Fibroblast of upper back skin (primary cell): ENCODE measurements at places on chromosomes 1 and 21.

GRCh38 chr21:36040389-36040788 lies 19.9 kb downstream of the SETD4 start:
- no peak for DNase-seq

DNA sequence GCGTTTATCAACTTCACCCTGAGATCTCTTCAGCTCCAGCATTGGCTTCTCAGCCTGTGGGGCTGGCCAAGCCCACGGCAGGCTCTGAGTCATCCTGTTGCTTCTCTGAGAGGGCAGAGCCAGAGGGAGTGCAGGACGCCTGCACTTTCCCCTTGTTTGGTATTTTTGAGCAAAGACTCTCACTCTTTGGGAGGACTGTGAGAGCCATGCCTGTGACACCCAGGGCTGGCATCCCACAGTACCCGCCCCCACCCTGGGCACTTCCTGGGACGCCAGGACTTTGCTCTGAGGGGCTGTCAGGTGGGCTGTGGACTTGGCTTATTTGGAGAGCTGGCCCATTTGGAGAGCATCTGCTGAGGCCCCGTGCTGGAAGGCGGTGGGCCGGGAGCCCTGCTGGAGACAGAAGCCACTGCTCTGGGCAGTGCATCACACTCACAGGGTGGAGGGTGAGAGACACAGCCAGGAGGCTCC lies 37.4 kb downstream of the VANGL1 start:
- DNase-seq, result peak; percentile 68

GRCh38 chr21:33231526-33231925 lies 1.8 kb downstream of the IFNAR2 start:
- no peak for DNase-seq

DNA sequence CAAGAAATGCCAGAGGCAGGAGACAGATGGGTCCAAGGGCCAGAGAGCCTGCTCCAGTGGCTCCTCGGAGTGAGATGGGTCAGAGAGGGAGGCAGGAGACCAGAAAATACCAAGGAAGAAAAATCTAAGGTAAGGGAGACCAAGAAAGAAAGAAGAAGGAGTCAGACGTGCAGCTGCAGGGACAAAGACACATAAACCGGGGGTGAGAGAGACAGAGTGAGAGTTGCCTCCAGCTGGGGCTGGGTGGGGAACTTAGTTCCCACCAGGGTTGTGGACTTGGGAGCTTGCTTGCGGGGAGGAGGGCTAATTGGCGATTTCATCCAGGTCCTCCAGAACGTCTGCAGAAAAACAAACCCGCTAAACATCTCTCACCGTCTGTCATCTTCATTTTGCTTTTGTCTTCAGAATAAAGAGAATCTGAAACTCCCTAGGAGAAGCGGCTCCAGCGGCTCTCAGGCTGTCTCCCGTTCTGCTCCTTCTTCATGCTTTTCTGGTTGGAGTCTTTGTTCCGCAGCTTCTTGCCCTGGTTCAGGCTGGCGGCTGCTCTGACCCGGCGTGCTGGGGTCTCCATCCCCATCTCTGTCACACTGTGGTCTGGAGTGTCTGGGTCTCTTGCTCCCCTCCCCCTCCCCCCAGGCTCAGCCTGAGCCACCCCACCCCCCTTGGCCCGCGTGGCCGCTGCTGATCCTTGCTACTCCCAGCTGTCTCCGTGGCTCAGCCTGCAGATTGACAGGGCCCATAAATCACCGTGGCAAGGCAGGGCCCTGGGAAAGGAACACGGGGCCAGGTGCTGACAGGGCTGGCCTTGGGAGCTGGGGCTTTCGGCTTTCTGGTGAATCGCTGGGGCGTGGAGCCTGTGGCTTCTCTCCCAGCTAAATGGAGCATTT lies 66.6 kb downstream of the UBIAD1 start:
- no peak for DNase-seq

GRCh38 chr1:186144505-186144904 lies 230.5 kb downstream of the TPR start:
- no peak for DNase-seq

DNA sequence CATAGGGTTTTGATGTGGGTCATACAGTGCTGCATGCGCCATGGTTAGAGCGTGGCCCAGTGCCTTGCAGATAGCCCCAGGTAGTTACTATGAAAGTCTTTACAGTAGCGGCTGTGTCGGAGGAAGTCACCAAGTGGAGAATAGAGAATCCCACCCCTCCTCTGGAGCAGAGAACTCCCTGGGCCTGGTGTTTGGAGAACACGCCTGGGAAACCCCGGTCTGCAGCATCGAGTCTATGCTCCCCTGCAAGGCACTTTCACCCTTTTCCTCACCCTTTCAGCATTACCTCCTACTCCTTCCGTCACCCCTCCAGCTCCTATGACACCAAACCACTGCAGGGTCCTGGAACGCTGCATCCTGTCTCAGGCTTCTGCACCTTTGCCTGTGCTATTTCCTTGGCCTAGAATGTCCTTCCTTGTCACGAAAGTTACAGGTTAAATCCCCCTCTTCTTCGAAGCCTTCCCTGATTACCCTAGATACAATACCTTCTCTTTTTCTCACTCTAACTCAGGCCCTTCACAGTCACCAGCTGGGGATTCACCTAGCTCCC lies 2.7 kb upstream of the SLC1A7 start:
- DNase-seq, result no peak

GRCh38 chr1:230220478-230220877 lies 153.4 kb downstream of the GALNT2 start:
- no peak for DNase-seq

DNA sequence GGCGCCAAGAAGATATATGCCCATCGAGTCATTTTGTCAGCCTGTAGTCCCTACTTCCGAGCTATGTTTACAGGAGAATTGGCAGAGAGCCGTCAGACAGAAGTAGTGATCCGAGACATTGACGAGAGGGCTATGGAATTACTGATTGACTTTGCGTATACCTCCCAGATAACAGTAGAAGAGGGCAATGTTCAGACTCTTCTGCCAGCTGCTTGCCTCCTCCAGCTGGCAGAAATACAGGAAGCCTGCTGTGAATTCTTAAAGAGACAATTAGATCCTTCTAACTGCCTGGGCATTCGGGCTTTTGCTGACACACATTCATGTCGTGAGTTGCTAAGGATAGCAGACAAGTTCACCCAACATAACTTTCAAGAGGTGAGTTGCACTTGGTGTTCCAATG lies 19.1 kb downstream of the KLHL20 start:
- DNase-seq, result no peak

- no peak for DNase-seq
These were observed 99.2 kb downstream of the PLPPR4 start for GRCh38 chr1:99363531-99363930.

DNA sequence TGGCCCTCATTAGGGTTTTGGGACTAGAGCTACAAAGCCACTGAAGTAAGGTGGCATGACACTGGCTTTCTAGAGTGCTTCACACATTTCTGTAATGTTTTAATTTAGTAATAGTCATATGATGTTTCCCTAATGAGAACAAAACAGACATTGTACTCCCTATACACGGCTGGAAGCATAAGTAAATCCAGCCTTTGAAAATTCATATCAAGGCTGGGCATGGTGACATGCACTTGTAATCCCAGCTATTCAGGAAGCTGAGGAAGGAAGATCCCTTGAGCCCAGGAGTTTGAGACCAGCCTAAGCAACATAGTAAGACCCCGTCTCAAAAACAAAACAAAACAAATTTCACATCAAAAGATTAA lies 7.4 kb downstream of the USP48 start:
- no peak for DNase-seq

DNA sequence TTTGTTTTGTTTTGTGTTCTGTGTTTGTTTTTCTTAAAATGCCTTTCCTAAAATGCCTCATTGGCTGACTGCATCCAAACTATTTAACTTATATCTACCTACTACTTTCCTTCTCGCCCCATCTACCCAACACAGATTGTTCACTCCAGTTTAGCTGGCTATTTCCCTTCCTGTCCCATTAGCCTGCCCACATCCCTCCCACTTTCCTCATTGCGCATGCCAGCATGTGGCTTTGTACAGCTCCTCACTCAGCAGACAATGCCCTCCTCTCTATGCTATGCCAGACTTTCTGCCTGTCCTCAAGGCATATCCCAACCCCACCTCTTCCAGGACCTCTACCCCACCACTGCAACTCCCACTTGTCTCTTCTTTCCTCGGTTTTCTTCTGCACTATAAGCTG lies 94.7 kb upstream of the C1orf21 start:
- DNase-seq, result no peak

DNA sequence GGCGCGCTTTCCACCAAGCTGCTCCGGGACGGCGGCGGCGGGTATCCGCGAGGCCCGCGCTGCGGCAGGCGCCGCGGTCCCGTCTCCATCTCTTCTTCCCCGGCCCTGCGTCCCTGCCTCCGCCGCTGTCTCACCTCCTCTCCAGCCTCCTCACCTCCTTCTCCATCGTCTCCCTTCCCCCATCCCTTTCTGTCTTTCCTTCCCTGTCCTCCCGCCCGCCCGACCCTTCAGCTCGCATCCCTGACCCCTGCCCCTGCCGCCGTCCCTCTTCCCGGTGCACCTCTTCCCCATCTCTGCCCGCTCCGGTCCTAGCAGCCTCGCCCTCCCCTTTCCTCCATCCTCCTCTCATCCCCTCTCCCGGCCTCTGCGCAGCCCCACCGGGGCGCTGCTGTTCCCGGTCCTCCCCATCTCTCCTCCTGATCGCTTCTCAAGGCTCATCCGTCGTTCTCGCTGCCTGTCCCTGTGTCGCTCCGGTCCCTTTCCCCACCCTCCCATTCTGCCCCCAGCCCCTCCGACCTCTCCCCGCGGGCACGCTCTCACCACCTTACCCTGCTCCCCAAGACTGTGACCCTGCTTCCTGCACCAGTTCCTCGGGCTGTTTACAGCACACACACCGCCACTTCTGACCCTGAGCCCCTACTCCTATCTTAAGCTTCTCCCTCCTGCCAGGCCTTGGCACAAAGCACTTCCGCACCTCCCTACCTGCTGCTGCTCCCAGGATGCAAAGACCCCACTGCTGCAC lies 760 bp upstream of the NPHP4 start:
- DNase-seq, result no peak

GRCh38 chr1:157154940-157155514 lies 16.8 kb upstream of the ETV3 start:
- DNase-seq, result no peak
